ENCODE measurements at places on chromosomes 7 and 10.

DNA sequence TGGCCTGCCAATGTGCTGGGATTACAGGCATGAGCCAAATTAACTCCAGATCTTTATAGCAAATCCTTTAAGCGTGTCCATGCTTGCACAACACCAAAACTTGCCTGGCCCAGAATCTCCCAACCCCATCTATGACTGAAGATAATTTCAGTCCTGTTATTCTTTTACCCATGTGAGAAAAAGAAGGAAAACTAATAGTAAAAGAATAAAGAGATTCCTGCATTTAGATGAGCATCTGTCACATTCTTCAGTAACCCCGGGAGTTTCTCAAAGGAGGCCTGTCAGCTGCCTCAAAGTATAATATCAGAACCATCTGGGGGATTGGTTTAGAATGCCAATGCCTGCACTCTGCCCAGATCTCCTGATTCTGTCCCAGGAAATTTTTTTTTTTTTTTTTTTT is 158.1 kb upstream of the KMT2E start:
- DNase-seq = no peak

- DNase-seq = no peak
These were observed 45.1 kb downstream of the ZNF503 start for GRCh38 chr10:75356484-75356883.

DNA sequence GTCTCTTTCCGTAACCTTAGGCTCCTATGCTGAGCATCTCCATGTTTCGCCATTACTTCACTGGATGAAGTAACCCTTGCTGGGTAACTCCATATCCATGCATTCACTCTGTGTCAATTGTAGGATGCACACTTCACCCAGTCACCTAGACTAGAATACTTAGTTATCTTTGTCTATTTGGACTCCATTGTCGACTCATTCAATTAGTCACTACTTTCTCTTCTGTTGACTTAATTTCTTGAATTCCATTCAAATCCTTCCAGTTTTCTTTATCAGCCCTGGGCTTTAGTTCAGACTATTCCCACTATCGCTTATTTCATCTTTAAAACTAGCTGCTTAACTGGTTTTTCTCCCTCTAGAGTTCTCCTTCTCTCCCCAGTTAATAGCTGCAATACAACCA is 111.3 kb upstream of the TNS3 start:
- no peak for DNase-seq

DNA sequence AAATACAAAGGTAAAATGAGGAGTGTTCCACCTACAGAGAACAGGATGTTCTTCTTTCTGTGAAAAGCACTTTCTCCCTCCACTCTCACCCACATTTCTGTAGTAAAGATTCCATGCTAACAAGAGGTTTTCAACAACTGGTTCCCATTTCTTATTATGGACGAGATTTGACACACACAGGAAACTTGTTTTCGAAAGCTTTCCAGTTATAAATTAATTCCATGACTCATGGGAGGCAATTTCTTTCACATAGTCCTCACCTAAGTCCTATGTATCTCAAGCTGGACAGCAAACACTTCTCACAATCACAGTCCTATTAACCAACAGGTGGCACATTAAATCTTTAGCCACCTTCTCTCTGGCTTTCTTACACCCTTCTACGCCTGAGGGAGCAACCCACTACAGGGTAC is 24.5 kb downstream of the RAPGEF5 start:
- no peak for DNase-seq

DNA sequence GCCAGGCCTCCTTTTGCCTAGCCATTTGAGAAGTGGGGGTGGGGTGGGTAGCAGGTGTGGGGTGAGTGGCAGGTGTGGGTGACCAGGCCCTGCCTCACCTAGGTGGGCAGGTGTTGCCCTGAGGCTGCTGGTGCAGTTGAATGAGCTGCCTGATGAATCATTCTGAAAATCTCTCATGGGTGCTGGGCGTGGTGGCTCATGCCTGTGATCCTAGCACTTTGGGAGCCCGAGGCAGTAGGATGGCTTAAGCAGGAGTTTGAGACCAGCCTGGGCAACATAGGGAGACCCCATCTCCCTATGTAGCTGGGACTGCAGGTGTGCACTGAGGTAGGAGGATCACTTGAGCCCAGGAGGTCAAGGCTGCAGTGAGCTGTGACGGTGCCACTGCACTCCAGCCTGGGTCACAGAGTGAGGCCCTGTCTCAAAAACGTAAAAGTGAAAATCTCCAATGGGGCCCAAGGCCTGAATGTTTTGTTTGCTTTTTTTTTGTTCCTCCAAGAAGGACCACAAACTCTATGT is 17.7 kb downstream of the TSPAN14 start:
- DNase-seq = no peak

Measured in NK-92 treated with Interleukin-12 subunit alpha and Interleukin-12 subunit beta, amount 100 ng/mL, for 24 hours (cell line).